ENCODE measurements at places on chromosomes 12 and 14. TPM values are rescaled to one million over a fixed set of nuclear protein-coding genes. Genes with fewer than 3 reads are reported as not detected.

The KRT72 gene
- not detected for total RNA-seq

The PAX9 gene
- total RNA-seq, result 0.39 TPM

The JPH4 gene
- not detected for total RNA-seq

The DEPDC4 gene
- total RNA-seq, result 2.2 TPM

The MEG3 gene
- total RNA-seq, result 166 TPM

The CIT gene
- 56.9 TPM for total RNA-seq

The TEX22 gene
- total RNA-seq, result 0.20 TPM

The CABP1 gene
- total RNA-seq, result 0.37 TPM

The STAT6 gene
- total RNA-seq, result 172 TPM

The ACVRL1 gene
- 201 TPM for total RNA-seq

The COQ5 gene
- total RNA-seq, result 18.0 TPM

The LRIG3 gene
- total RNA-seq, result 50.7 TPM

The GPR132 gene
- not detected for total RNA-seq

The CCDC197 gene
- not detected for total RNA-seq

The RNASE7 gene
- not detected for total RNA-seq

The DCD gene
- not detected for total RNA-seq

The TMEM52B gene
- total RNA-seq, result not detected

The PLEKHG7 gene
- not detected for total RNA-seq

The ATL1 gene
- 5.5 TPM for total RNA-seq

The MORN3 gene
- total RNA-seq, result 0.20 TPM

The GPR84 gene
- not detected for total RNA-seq

The ZNF605 gene
- total RNA-seq, result 11.0 TPM

The COQ6 gene
- 21.1 TPM for total RNA-seq

Data from subcutaneous preadipocyte (primary cell).